Fibroblast of lung (primary cell): ENCODE measurements at places on chromosomes 6 and 20. TPM values are rescaled to one million over a fixed set of nuclear protein-coding genes. Genes with fewer than 3 reads are reported as not detected.

DNA sequence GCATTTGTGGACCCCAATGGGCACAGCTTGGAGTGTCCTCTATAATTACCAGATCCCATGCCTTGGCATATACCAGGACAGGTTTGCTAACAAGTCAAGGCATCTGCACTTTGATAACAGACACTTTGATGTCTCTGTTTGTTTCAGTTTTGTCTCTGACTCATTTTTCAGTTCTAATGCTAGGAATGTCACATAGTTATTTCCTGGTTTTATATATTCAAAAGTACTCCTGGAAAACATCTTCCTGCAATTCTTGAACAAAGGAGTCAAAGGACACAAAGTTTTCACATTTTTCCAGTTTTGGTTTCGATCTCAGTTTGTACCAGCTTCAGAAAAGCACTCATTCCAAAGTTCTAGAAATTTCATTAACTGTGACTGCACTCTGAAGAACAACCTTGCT is 188.1 kb downstream of the FOXC1 start:
- DNase-seq, result no peak

Gene TRIM40
- not detected in 2 replicates for polyA plus RNA-seq

DNA sequence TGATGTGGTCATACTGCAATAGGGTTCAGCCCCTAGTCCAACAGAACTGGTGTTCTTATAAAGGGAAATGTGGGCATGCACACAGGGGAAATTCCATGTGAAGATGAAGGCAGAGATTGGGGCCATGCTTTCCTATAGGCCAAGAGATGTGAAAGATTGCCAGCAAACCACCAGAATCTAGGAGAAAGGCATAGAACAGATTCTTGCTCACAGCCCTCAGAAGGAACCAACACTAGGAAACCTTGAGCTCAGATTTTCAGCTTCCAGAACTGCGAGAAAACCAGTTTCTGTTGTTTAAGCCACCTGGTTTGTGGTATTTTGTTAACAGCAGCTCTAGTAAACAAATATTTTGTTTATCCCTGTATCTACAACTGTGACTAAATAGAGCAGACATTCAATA is 197.6 kb upstream of the CITED2 start:
- DNase-seq, result no peak

GRCh38 chr6:136968837-136969236 is 46.7 kb downstream of the SLC35D3 start:
- no peak for DNase-seq

Gene DDX39B
- polyA plus RNA-seq, result 323 and 410 TPM in 2 replicates

Gene CDSN
- not detected in 2 replicates for polyA plus RNA-seq

GRCh38 chr6:16048221-16048620 is 80.7 kb upstream of the MYLIP start:
- DNase-seq, result no peak

- DNase-seq, result no peak
Measured at GRCh38 chr6:32252331-32253009, 28.6 kb upstream of the NOTCH4 start.

Gene PRDM13
- not detected in 2 replicates for polyA plus RNA-seq

- no peak for DNase-seq
Measured at GRCh38 chr20:5885866-5886265, 64.5 kb downstream of the TRMT6 start.

DNA sequence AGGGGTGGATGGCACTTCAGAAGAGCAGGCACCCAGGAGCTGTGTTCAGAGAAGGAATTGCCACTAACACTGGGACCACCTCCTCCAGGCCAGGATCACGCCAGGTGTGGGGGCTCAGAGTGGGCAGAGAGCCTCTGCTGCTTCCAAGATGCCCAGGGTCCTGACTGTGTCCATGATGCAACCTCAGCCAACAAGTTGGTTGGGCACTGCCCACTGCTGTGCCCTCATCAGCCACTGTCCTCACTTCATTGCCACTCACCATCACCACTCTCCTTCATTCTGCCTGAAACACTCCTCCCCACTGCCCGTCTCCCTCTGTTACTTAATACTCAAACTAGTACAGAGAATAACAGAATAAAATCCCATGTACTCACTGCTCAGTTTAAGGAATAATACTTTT is 16.5 kb upstream of the TCF15 start:
- DNase-seq, result no peak

DNA sequence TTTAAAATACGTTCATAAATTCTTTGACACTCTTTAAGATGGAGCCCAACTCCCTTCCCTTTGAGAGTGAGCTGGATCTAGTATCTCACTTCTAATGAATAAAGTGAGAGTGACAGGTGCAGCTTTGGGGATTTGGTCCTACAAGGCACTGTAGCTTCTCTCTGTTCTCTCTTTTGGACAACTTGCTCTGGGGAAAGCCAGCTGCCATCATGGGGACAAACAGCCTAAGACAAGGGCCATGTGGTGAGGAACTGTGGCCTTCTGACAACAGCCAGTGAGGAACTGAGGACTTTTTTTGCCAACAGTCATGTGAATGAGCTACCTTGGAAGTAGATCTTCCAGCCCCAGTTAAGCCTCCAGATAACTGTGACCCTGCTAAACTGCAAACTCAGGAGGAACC is 272.8 kb upstream of the AGPAT4 start:
- no peak for DNase-seq

- peak; percentile 78 for DNase-seq
Measured at GRCh38 chr6:49849213-49849907, 17.0 kb downstream of the CRISP1 start.

Gene SLC22A3
- polyA plus RNA-seq, result 0.03 TPM in 2 replicates

Gene CYP24A1
- not detected in 2 replicates for polyA plus RNA-seq

DNA sequence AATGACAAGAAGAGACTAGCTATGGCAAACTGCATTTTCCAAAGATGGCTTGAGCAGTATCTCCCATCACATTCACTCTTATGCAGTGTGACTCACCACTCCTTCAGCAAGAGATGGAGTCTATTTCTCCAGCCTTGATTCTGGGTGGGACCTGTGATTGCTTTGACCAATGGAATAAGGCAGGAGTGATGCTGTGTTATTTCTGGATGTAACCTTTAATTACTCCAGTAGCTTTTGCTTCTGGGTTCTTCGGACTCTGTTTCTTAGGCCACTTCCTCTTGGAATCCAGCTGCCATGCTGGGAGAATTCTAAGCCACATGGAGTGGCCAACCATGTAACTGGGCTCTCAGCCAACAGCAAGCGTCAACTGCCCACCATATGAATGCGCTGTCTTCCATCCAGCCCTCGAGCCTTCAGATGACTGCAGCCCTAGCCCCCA is 50.7 kb downstream of the TGM2 start:
- peak; percentile 58 for DNase-seq
